Stimulated activated CD8-positive, alpha-beta memory T cell treated with anti-CD3 and anti-CD28 coated beads, Interleukin-4, amount 100 ng/mL, for 4 hours (primary cell): ENCODE measurements at places on chromosomes 1 and 21.
A peak's percentile ranks its signal among the peaks of the same experiment; 100 is the strongest.

DNA sequence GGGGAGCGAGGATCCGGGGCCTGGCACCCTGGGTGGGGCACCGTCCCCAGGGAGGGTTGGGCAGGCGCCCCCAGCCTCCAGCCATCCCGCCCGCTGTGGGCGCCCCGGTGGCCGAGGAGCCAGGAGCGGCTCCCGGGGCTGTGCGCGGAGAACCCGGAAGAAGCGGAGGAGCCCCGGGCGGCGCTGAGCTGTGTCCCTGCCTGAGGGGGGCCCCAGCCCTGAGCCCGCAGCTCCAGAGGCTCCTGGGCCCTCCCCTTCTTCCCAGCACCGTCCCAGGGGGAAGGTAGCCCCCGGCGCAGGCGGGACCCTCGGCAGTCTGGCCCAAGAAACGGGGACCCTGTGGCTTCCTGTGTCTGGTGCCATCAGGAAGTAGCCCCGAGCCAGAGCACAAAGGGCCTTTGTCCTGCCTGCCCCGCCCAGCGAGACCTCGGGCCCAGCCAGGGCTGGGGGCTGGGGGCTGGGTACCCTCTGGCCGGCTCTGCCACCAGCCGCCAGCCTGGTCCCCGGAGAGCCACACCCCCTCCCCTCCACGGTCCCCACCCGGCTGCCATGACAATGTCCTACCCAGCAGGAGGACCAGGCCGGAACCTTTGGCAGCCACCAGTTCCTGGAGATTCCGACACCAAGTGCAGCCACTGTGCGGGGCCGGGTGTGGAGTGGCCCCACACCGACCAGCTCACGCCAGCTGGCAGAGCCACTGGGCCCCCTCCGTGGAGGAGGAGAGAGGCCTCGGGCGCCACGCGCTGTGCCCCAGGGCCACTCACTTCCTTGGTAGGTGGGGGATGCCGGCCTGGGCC is 15.6 kb upstream of the TTLL10 start:
- no peak for DNase-seq

- DNase-seq = no peak
Observed at GRCh38 chr1:9886092-9886742, 23.9 kb downstream of the CTNNBIP1 start.

- no peak for DNase-seq
Observed at GRCh38 chr1:205598841-205599668, 32.8 kb downstream of the ELK4 start.

DNA sequence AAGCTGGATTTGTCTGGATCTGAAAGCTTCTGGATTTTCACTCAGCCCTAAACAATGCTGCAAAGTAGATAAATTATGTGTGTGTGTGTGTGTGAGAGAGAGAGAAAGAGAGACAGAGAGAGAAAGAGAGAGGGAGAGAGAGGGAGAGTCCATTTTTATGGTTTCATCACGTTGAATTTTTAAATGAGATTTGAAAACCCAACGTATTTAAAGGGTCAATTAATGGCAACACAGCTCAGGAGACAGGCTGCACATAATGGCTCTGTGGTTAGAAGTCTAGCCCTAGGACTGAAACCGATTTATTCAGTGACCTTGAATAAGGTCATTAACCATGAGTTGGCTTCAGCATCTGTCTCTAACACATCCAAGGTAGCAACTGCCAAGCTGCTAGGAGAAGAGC is 35.3 kb upstream of the FMN2 start:
- DNase-seq = no peak

- peak; percentile 73 for DNase-seq
Observed at GRCh38 chr1:161314201-161314981, at the start of gene SDHC. Gene SDHC, plus strand, starts transcription at chr1:161314381. Its CDS starts 25 bp downstream, at chr1:161314406.

GRCh38 chr1:177366091-177366490 is 195.3 kb downstream of the BRINP2 start:
- DNase-seq = no peak

- no peak for DNase-seq
Observed at GRCh38 chr1:56566061-56566744, 13.2 kb downstream of the PLPP3 start.

DNA sequence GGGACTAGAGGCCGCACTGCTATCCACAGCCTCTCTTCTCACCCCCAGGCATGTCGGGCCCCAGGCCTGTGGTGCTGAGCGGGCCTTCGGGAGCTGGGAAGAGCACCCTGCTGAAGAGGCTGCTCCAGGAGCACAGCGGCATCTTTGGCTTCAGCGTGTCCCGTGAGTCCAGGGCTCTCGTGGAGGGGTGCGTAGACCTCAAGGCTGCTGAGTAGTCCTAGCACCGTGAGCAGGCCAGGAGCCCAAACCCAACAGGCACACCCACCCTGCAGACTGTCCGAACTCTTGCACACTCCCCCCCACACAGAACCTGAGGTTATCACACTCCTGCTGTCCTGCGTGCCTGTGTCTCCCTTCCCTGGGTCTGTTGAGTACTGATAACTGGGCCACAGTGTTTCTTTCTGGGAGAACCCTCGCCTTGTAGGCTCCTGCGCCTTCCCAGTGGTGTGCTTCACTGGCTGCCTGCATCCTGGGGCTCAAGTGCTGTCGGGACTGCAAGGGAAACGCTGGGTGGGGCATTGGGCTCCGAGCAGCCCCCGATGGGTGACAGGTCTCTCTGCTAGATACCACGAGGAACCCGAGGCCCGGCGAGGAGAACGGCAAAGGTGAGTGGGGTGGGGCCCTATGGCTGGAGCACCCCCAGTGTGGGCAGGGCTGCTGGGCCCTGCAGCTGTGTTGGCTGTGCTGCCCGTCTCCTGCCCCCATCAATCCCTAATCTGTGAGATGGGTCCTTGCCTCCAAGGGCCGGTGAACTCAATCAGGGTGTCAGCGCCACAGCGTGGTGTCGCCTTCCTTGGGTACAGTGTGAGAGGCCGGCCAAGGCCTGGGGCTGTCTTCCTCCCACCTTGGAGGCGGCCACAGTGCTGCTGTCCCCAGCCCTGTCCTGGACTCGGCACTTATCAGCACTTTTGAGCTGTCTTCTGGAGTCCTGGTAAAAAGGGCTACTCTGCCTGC is 4.0 kb upstream of the GJC2 start:
- no peak for DNase-seq
